Left ventricle myocardium inferior (tissue), 1 donor: ENCODE measurements at places on chromosomes 6 and 20.

GRCh38 chr6:98687752-98688151 lies 146.6 kb upstream of the POU3F2 start:
- no peak for DNase-seq
- H3K27ac ChIP-seq: no peak overlapping the region
- H3K4me3 ChIP-seq: no peak overlapping the region
- no peaks in the 10 kb centered on the region for H3K36me3 ChIP-seq

- peaks cover 10% of the 10 kb centered on the region for H3K4me1 ChIP-seq
- no peaks in the 10 kb centered on the region for H3K36me3 ChIP-seq
- peaks cover 5% of the 10 kb centered on the region for H3K27me3 ChIP-seq
- no peak overlapping the region for H3K27ac ChIP-seq
- no peak overlapping the region for H3K4me3 ChIP-seq
Measured at GRCh38 chr6:105431226-105431625, 28.3 kb upstream of the PREP start.

DNA sequence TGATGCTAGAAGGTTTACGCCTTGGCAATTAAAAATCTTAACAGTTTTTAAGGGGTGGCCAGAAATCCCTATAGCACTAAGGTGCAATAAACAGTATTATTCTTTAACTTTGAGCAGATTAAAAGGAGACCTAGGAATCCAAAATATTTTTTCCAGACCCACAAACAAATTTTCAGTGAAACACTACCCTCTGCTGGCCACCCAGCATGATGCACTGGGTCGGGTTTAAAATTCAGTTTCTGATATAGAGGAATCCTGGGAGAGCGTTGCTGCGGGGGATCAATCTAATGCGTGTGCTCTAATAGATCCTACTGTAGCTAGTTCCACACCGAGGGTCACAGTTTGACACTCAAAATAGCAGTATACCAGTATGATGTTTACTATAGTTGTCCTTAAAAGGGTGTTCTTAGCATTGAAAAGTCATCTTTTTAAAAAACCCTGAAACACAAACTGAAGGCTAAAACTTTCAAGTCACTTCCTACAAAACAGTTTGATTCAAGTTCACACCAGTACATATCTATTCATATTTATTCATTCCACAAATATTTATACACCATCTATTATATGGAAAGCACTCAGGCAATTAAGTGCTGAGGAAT lies 10.2 kb downstream of the UBE3D start:
- H3K36me3 ChIP-seq: peaks cover 12% of the 10 kb centered on the region
- no peak for DNase-seq
- H3K4me3 ChIP-seq: no peak overlapping the region
- no peaks in the 10 kb centered on the region for H3K27me3 ChIP-seq
- H3K27ac ChIP-seq: no peak overlapping the region

DNA sequence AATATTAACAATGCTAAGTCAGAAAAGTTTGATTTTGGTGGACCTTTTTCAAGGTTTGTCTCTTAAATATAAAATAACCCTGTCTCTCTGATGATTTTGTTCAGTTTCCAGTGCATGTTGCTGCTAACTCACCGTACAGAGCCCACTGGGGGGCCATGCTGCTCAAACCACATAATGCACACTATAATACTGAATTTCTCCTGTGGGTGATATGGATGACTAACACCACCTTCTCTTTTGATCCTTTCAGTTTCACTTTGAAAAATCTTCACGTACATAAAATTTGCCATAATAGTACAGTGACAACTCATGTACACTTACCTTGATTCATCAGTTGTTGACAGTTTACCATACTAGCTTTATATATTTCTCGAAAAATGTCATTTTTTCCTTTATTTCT lies 506.6 kb upstream of the MAN1A1 start:
- no peak overlapping the region for H3K4me3 ChIP-seq
- no peak for DNase-seq
- H3K36me3 ChIP-seq: no peaks in the 10 kb centered on the region
- H3K27me3 ChIP-seq: no peaks in the 10 kb centered on the region
- no peak overlapping the region for H3K27ac ChIP-seq

DNA sequence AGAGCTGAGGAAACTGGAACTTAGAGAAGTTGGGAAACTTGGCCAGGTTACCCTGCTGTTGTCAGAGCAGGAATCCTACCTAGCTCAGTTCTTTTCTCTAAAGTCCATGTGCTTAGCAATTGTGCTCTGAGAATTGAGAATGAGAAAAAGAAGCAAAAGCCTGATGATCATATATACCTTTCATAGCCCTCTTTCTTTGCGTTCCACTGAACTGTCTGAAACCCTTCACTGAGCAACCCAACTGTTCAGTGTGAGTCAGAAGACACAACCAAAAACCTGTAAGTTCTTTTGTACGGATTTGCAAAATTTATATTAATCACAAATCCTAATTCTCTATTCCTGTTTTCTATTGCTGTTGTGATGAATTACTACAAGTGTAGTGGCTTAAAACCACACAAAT lies 80.6 kb downstream of the PHF3 start:
- DNase-seq: no peak
- H3K36me3 ChIP-seq: peaks cover 29% of the 10 kb centered on the region
- H3K27me3 ChIP-seq: no peaks in the 10 kb centered on the region
- no peak overlapping the region for H3K4me3 ChIP-seq

- H3K4me3 ChIP-seq: no peak overlapping the region
- no peaks in the 10 kb centered on the region for H3K27me3 ChIP-seq
- peaks cover 6% of the 10 kb centered on the region for H3K4me1 ChIP-seq
- peaks cover 5% of the 10 kb centered on the region for H3K36me3 ChIP-seq
- H3K27ac ChIP-seq: no peak overlapping the region
Measured at GRCh38 chr6:36751091-36751490, 53.5 kb downstream of the RAB44 start.

- H3K4me3 ChIP-seq: no peak overlapping the region
- H3K27ac ChIP-seq: no peak overlapping the region
- no peaks in the 10 kb centered on the region for H3K36me3 ChIP-seq
- H3K4me1 ChIP-seq: no peaks in the 10 kb centered on the region
- peaks cover 66% of the 10 kb centered on the region for H3K27me3 ChIP-seq
- DNase-seq: no peak
Measured at GRCh38 chr20:61912665-61913422, 152.8 kb downstream of the TAF4 start.

DNA sequence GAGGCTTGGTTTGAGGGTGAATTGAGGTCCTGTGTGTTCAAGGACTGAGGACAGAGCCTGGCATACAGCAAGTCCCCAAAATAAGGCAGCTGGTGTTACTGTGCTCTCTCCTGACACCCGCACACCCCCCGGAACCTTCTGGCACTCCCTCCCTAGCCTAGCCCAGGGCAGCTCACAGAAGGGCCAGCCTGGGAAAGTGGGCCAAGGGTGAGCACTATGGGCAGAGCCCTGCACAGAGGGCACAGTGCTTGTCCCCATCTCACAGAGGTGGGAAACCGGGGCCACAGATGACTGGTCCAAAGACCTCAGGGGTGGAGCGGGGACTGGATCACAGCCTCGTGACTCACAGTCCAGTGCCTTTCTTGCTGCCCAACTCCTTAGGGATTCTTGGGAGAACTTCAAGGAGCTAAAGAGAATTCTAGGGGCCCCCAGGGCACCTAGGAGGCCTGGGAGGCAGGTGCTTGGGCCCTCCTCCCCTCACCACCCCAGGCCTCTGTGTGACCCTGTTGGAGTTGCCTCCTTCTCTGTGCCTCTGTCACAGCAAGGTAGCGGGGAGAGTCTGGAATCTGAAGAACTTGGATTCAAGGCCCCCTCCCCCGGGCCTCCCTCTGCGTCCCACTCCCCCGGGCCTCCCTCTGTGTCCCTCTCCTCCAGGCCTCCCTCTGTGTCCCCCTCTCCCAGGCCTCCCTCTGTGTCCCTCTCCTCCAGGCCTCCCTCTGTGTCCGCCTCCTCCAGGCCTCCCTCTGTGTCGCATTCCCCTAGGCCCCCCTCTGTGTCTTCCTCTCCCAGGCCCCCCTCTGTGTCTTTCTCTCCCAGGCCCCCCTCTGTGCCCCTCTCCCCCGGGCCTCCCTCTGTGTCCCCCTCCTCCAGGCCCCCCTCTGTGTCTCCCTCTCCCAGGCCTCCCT lies 13.5 kb downstream of the DLGAP4 start:
- no peaks in the 10 kb centered on the region for H3K4me1 ChIP-seq
- peaks cover 49% of the 10 kb centered on the region for H3K27me3 ChIP-seq
- no peak overlapping the region for H3K4me3 ChIP-seq
- no peak overlapping the region for H3K27ac ChIP-seq
- no peaks in the 10 kb centered on the region for H3K36me3 ChIP-seq

GRCh38 chr6:75306064-75306463 lies 21.5 kb upstream of the TMEM30A start:
- H3K36me3 ChIP-seq: peaks cover 29% of the 10 kb centered on the region
- H3K4me3 ChIP-seq: no peak overlapping the region
- no peak for DNase-seq

DNA sequence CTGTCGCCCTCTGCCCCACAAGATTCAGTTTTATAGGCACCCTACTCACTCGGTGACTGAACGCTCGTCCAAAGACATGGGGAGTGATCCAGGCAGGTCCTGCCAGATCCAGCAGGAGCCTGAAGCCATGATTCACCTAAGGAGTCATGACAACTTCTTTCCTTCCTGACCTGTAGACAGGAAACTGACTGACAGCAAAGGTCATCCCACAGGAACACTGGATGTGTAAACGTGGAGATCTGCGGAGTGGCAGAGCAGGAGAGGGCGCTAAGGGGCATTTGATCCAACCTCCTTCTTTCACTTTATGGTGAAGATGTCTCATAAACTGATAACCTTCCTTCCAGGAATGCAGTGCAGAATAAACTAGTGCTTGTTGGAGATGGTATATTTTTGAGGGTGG lies 192.2 kb downstream of the GJA10 start:
- DNase-seq: no peak
- H3K27me3 ChIP-seq: no peaks in the 10 kb centered on the region
- H3K4me3 ChIP-seq: no peak overlapping the region
- peaks cover 9% of the 10 kb centered on the region for H3K4me1 ChIP-seq

- peaks cover 11% of the 10 kb centered on the region for H3K4me1 ChIP-seq
- DNase-seq: no peak
- H3K4me3 ChIP-seq: no peak overlapping the region
- peak overlapping the region; percentile 67 for H3K27ac ChIP-seq
Measured at GRCh38 chr6:12354499-12354898, 64.3 kb downstream of the EDN1 start.

DNA sequence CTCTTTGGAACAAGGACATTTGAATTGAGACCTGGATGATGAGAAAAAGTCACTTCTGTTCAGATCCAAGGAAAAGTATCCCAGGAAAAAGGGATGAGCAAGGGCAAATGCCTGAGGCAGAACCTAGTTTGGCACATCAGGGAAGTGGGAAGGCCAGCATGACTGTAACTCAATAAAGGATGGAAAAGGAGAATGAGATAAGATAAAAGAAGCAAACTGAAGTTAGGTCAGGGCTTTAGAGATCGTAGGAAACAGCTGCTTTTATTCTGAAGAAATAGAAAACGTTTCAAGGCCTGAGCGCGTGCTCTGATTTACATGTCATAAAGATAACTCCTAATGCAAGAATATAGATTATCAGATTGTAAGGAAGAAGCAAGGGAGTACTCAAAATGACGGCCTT lies 450.0 kb downstream of the FRK start:
- no peaks in the 10 kb centered on the region for H3K4me1 ChIP-seq
- H3K27ac ChIP-seq: no peak overlapping the region
- H3K36me3 ChIP-seq: no peaks in the 10 kb centered on the region
- H3K27me3 ChIP-seq: no peaks in the 10 kb centered on the region
- DNase-seq: no peak

DNA sequence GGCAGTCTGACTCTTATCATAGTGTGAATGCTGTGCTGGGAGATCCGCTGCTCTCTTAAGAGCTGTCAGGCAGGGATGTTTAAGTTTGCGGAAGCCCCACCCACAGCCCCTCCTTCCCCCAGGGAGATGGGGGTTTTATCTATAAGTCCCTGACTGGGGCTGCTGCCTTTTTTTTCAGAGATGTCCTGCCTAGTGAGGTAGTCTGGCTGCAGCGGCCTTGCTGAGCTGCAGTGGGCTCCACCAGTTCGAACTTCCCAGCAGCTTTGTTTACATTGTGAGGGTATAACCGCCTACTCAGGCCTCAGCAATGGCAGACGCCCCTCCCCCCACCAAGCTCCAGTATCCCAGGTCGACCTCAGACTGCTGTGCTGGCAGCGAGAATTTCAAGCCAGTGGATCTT lies 75.7 kb upstream of the UST start:
- H3K4me3 ChIP-seq: no peak overlapping the region
- DNase-seq: no peak
- H3K27ac ChIP-seq: no peak overlapping the region
- peaks cover 8% of the 10 kb centered on the region for H3K36me3 ChIP-seq
- H3K4me1 ChIP-seq: no peaks in the 10 kb centered on the region

GRCh38 chr20:45080867-45081624 lies 19.9 kb downstream of the KCNS1 start:
- no peak overlapping the region for H3K27ac ChIP-seq
- peaks cover 56% of the 10 kb centered on the region for H3K36me3 ChIP-seq
- no peaks in the 10 kb centered on the region for H3K4me1 ChIP-seq

GRCh38 chr6:149863698-149864577 lies at the start of gene LRP11:
Gene LRP11 (minus strand): TSS chr6:149864359. CDS start chr6:149864020, 339 bp downstream.
- H3K4me1 ChIP-seq: peaks cover 53% of the 10 kb centered on the region
- H3K4me3 ChIP-seq: peak within 1 kb of the TSS; percentile 86
- no peaks in the 10 kb centered on the region for H3K27me3 ChIP-seq
- no peaks in the 10 kb centered on the region for H3K36me3 ChIP-seq
